ENCODE measurements at places on chromosomes 3 and 15.

- DNase-seq = no peak
Measured at GRCh38 chr3:127387556-127388153, 99.8 kb upstream of the PRR20G start.

DNA sequence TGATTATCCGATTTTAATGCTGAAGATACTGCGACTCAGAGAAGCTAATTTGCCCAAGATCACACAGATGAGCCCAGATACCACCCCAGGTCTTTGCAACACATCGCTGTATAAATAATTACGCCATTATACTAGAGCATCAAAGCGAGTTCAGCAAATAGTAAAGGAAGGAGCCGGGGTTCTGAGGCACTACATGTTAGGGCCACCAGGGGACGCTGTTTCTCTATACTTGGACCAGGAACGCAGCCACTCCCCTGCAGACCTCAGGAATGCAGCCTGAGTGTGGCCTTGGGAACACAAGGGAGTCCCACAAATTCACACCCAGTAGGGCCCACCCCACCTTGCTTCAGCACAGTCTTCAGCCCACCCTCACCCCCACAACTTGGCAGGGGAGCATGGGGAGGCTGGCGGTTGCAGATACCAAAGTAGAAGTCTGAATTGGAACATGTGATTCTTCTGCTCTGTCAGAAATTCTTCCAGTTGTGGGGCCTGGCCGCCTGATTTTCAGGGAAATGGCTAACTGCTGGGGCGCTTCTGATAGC lies 57.8 kb upstream of the RYK start:
- peak; percentile 65 for DNase-seq

DNA sequence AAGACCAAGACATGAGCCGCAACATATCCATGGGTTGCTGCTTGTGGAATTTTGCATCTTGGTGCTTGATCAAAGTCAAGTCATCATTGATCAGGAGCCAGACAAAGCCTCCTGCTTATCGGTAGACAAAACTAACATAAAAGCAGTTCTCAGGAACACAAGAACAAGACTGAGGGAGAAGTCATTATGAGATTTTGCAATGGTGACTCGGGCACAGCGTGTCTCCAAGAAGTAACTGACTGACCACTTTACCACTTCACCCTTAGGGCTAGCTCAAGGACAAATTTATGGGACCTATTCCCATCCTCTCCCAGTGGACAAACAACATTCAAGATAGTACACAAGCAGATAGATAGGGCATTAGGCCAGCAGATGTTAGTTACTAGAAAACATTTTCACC lies 68.1 kb upstream of the LIMD1 start:
- DNase-seq = no peak

DNA sequence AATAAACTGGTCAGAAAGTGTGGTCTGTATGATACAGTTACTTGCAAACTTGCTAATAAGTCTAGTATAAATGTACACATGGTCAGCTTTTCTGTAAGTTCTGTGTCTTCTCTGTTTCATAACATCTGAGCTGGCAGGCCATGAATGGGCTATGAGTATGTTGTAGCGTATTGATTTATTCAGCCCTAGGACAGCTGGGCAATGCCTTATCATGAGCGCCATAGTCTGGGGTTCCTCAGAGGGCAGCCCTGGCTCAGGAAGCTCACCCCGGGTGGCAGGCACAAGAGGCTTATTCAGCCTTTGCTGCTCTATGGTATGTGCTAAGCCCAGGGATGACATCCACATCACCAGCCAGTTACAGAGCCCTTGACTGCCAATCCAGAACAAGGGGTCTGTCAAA lies 50.7 kb upstream of the CCR2 start:
- DNase-seq = no peak

DNA sequence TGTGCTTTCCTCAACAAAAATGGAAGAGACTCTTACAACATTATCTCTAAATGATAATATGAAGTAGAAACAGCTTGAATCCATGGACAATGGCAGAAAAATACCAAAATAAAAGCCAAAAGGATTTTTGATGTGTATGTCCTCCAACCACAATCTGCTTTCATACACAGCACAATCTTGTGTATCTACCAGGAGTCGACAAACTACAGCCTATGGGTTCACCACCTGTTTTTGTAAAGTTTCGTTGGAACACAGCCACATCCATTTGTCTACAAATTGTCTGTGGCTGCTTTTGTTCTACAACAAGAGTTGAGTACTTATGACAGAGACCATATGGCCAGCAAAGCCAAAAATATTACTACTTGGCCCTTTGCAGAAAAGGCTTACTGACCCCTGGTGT lies 88.7 kb upstream of the UBE2E2 start:
- no peak for DNase-seq

DNA sequence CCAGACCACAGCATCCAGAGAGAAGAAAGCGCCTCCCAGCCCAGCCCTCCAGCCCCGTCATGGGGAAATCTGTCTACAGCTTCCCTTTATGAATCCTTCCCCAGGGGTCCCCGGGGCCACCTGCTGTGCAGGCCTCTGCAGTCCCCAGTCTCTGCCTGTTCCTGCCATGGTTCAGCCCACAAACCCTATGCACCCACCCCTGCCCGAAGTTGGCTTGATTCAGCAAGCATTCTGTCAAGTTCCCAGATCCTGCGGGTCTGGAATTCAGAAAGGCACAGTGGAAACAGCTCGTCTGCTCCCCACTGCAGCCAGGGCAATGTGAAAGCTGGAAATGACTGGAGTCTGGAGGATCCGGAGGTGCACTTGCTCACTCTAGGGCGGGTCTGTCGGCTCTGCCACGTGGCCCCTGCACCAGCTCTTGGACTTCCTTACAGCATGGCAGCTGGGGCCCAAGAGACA lies 2.9 kb upstream of the OCA2 start:
- DNase-seq = no peak

DNA sequence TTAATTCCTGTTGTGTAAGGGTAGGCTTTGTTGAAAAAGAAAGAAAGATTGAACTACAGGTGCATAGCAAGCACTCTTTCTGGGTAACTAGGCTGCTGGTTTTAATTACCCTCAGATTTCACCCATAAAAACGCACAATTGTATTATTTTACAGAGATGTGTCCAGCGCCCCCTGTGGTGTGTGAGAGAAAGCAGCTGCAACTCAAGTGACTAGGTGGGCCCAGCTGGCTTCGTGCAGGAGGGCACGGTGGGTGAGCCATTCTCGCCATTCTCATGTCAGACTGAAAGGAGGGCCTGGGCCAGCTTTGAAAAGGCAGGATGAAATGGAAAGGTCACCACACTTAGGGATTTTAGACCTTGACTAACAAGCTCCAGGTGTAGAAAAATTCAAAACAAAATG lies 122.6 kb downstream of the LRIG1 start:
- DNase-seq = peak; percentile 19

DNA sequence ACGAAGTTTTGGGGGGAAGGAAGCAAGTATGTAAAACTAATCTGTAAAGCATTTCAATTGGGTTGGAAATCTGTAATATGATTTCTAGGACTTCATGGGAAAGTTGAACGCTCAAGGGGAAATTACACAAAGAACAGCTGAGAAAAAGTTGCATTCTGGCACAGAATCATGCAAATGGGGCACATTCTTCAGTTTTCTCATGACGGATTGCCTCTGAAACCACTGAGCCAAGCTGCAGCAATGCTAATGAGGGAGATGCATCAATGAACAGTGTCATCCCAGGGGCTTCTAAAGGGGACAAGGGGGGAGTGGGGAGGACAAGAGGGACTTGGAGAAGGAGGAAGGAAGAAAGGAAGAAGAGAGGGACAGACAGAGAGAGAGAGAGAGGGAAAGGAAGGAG lies 291.4 kb upstream of the ATP11B start:
- no peak for DNase-seq

DNA sequence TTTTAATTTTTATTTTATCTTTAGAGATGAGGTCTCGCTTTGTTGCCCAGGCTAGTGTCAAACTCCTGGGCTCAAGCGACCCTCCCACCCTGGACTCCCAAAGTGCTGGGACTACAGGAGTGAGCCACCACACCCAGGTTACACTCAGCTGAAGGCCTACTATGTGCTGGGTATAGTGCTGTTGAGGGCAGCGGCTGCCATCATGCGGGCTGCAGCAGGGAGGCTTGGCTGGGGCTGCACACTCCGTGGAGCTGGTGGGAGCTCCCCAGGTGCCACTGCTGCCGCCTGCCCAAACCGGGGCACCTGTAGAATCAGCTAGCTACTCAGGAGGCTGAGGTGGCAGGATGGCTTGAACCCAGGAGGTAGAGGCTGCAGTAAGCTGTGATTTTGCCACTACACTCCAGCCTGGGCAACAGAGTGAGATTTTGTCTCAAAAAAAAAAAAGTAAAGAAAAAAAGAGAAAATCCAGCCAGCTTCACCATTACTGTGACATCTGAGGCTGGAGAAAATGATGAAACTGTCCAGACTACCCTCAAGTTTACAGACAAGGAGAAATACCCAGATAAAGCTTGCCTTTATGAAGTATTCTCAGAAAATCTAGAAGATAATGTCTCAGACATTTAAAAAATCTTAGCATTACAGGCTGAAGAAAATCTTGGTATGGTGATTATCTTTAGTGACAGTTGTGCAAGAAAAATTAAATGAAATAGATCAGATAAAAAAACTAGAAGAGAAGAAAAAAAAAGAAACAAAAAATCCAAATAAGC lies 42.1 kb downstream of the CRABP1 start:
- no peak for DNase-seq

- DNase-seq = no peak
Measured at GRCh38 chr3:58604031-58604430, 26.8 kb upstream of the FAM107A start.

DNA sequence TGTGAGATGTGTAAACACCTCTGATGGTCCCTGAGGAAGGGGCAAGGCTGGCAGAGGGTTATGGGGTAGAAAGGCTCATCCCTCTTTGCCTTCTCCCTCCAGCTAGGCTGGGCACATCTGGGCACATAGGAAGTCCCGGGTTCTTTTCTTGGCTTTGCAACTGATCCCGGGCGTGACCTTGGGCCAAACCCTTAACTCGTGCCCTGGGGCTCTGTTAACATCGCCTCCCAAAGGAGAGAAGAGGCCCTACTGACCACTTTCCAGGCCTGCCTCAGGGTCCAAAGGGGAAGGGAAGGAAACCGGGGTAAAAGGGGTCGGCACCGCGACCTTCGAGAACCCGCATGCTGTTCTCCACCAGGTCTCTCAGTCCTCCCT lies 549 bp downstream of the C3orf18 start:
- no peak for DNase-seq

DNA sequence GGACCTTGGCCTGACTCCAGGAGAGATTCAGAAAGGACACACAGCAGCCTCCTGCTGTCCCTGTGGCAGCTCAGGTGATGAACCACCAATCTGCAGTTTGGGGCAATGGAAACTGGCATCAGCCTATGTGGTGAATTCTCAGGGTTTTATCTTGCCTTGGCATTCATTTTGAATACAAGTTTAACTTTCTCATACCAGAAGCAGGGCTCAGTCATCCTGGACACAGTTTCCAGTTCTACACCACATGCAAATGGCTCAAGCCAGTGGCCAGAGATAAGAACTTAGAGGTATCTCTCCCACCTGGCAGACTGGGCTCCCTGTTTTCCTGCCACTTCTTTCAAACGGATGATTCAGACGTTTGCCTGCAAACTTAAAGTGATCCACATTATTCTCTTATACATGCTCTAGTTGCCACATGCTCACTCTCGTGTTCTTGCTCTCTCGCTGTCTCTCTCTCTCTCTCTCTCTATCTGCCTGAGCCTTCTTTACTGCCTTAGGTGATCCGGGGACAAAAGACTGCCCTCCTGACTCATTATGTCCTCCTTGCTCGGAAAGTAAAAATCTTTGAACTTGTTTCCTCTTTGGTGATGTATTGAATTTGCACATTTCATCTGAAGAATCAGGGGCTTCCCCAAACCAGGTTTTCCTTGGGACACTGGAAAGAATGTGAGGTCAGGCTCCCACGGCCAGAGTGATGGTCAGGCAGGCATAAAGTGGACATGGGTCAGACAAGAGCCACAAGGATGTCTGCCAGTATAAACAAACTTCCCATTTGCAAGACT lies 99.6 kb upstream of the STT3B start:
- no peak for DNase-seq

DNA sequence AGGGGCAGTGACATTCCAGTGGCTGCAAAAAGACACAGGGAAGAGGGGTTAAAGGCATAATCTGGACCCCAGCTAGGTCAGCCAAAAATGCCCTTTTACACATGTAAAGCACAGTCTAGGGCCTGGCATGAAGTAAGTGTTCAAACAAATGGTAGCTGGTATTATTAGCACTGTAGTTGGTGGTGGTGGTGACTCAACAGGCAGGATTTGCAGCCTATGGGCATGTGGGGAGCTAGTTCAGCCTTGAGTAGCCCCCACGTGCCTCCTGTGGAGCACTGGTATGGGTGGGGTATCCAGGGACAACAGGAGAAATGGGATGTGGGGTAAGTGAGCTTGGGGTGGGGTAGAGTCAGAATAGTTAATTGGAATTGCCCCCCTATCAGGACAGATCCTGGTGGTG lies 27.6 kb downstream of the DNASE1L3 start:
- no peak for DNase-seq

GRCh38 chr3:94615275-94616065 lies 552.6 kb downstream of the NSUN3 start:
- DNase-seq = no peak

- no peak for DNase-seq
Measured at GRCh38 chr15:60963557-60963956, 265.5 kb downstream of the RORA start.

DNA sequence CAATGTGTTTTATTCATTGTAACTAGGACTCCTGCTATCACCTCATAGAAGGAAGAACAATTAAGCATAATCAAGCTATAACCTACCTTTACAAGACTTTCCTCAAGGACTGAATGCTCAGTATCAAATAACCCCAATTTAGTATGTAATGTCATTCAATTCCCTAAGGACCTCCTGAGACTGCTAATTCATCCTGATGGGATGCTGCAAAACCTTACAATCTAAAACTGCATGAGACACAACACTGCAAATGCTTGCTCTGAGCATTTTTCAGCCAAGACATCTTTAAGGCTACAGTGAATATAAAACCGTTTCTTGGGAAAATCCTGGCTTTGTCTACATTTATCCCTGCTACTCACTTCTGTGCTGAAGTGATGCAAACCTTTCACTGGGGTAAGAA lies 69.9 kb downstream of the RYK start:
- no peak for DNase-seq

GRCh38 chr15:64422697-64423096 lies 35.1 kb downstream of the TRIP4 start:
- no peak for DNase-seq

DNA sequence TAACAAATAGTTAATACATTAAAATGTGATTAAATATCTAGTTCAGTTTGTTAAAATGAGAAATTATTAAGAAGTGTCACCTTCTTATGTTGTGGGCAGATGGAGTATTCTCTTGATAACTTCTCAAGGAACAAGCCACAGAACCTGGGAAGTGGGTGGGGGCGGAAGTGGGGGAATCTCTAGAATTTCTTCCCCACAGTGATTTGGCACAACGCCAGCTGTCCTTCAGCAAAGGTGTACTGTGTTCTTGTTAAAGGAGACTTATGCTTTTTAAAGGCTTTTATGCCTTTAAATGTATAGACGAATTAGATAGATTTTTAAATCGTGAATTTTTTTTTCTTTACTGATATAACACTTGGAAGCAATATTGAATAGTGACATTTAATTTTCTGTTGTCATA lies 42.4 kb downstream of the SEC22A start:
- no peak for DNase-seq

GRCh38 chr3:111414531-111414930 lies 127.5 kb upstream of the CD96 start:
- DNase-seq = no peak

GRCh38 chr15:28942046-28942445 lies 56.3 kb downstream of the APBA2 start:
- DNase-seq = no peak

Data from activated T-cell treated with anti-CD3 and anti-CD28 coated beads for 48 hours (primary cell).